ENCODE measurements at places on chromosomes 12 and 14.

DNA sequence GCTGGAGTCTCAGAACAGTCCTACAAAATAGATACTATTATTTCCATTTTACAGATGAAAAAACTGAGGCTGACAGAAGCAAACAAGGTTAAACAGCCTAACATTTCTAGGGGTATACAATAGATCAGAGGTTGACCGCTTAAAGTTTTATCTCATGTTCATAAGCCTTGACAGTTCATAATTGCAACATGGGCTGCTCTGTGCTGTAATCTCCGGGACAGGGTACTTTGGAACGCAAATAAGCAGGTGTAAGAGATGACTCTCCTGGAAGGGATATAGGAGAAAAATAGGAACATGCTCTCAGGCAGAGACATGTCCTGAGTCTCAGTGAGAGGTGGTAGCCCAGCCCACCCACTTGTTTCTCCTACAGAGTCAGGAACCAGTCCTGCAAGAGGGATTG, 72.8 kb upstream of the RBM19 start:
- DNase-seq = no peak

DNA sequence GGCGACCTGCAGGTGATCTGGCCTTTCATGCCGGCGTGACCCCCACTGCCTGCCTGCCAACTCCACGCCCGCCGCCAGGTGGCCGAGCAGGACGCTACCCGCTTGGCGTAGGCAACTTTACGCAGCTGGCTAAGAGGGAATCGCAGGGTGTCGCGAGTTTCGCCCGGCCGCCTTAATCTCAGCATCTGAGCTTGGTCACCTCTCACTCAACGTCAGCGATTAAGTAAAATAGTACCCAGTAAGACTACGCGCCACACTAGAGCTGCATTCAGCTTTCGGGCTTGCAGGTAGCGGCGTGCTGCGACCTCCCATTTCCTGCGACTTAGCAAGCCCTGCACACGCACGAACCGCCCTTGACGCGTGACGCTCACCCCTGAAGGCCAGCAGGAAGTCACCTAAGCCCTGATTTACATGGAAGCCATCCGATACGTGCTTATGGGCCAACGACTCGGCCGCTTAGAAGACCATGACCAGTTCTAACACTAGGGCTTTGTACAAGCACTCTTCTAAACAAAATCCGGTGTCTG, 33.2 kb downstream of the WBP11 start:
- DNase-seq = no peak

- no peak for DNase-seq
Measured at GRCh38 chr14:60618241-60618640, 31.0 kb downstream of the SIX1 start.

DNA sequence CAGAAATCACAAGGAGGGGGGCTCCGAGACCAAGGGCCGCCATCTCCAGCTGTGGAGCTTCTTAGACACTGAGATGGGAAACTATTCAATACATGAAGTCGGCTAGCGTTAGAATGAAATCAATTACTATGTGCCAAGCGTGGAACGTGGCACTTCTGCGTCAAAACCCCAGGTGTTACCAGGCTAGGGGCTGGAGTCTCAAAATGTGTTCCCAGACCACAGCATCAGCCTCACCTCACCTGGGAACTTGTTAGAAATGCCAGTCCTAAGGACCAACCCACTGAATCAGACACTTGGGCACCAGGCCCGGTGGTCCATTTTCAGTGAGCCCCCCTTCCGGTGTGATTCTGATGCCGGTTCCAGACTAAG, 5.0 kb upstream of the SETD1B start:
- no peak for DNase-seq

DNA sequence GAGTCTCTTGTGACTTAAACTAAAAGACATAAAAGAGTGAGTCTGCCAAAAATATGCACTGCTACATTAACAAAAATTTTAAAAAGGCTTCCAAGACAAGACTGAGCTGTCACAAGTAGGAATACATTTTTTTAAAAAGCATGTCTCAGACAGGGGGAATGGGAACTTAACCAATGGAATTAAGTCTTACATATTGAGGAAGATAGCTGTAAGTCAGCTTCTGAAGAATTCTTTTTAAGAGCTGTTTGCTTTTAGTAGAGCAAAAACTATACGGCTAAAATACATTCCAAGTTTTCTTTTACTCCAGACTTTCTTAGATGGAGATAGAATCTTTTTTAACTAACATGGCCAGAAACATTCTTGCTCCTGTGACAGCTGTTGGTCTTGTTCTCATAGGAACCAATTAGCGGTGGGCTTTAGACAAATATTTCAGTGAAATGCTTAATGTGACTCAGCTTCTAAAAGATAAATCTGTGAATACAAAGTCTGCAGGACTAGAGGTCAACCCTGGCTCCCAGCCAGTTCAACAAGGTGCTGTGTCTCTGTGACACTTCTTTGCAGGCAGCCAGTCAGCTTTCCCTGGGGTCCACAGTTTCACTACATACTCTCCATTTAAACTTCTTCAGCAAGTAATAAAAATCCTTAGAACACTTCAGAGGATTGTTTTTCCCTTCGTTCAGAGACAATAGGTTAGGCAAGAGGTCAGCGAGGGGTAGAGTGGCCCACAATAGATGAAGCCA, 187.6 kb downstream of the NAV3 start:
- no peak for DNase-seq

DNA sequence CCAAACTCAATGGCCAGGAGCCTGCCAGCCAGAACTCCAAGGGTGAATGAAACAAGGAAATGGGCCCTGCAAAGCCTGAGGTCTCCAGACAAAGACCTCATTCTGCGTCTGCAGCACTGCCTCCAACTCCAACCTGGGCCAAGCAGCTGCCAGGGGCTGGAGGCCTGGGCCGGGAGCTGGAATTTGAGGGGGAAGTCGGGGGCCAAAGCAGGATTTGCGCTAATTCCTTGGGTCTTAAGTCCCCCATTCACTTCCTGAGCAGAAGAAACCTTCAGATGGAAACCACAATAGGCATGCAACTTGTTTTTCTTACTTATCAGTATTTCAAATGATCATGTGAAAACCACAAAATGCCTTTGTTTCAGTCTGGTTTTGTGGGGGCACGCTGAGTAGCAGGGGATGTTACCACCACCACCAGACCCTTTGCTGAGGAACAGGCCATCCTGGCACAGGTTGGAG, 23.0 kb upstream of the TC2N start:
- DNase-seq = no peak

DNA sequence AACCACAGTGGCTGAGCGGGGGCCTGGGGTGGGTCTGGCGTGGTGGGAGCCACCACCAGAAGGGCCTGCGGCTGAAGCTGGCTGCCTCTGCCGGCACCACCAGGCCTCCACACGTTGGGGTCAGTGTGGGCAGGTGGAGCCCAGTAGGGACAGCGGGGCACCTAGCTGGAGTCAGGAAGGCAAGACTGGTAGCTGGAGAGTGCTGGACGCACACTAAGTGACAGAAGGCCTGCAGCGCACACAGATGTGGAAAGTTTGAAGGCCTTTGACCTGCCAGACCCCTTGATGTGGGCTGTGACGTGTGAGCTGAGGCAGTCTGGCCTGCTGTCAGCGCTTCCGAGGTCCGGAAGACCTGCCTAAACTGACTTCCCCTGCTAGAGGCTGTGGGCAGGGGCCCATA, 26.3 kb downstream of the RIN3 start:
- DNase-seq = no peak

- DNase-seq = no peak
Measured at GRCh38 chr12:53060064-53060720, 10.3 kb downstream of the TNS2 start.

DNA sequence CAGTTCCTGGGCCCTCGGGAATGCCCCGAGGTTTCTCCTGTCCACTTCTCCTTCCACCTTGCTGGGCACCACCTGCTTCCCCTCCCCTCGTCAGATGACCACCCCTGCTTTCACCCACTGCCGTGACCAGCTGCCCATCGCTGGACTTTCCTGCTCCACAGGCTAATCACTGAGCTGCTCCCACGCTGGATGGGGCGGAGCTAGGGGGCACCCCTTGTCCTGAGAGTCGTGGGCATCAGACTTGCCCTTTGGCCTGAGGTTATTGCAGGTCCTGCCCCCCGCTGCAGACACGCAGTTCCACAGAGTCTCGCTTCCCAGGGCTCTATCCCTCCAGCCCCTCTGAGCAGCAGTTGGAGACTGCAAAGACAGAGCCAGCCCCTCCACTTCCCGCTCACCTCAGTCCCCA, 427 bp downstream of the SLC6A12 start:
- no peak for DNase-seq

- no peak for DNase-seq
Measured at GRCh38 chr12:51850965-51851299, 2.4 kb upstream of the FIGNL2 start.

DNA sequence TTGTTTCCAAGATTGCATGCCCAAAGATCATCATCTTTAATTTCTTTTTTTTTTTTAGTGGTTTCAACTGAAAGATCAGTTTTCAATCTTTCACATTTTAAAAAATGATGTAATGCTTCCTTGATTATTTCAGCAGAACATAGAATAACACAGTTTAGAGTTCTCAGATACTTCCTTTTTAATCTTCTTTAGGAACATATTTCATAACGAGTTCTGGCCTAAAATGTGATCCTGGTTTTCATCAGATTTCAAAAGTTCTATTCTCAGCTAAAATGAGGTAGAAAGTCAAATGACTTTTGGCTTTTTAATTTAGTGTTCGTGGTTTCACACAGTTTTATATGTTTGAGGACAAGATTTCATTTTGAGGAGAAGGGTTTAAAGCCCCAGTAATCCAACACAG, 40.0 kb upstream of the NR1H4 start:
- no peak for DNase-seq

DNA sequence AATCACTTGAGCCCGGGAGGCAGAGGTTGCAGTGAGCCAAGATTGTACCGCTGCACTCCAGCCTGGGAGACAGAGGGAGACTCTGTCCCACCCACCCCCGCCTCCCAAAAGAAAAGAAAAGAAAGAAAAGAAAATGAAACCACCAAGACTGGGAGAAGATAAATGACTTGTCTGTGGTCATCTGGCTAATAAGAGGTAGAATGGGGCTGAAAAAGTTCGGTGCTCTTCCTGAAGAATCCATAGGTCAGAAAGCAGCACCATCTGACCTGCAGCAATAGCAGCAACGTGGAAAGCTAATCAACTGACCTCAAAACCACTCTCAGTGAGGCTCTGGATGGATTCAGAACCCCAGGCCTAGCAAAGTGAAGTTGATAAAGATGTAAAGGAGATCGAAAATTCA, 25.2 kb downstream of the SSH1 start:
- no peak for DNase-seq

GRCh38 chr12:20370866-20371519, 2.7 kb downstream of the PDE3A start:
- DNase-seq = no peak

DNA sequence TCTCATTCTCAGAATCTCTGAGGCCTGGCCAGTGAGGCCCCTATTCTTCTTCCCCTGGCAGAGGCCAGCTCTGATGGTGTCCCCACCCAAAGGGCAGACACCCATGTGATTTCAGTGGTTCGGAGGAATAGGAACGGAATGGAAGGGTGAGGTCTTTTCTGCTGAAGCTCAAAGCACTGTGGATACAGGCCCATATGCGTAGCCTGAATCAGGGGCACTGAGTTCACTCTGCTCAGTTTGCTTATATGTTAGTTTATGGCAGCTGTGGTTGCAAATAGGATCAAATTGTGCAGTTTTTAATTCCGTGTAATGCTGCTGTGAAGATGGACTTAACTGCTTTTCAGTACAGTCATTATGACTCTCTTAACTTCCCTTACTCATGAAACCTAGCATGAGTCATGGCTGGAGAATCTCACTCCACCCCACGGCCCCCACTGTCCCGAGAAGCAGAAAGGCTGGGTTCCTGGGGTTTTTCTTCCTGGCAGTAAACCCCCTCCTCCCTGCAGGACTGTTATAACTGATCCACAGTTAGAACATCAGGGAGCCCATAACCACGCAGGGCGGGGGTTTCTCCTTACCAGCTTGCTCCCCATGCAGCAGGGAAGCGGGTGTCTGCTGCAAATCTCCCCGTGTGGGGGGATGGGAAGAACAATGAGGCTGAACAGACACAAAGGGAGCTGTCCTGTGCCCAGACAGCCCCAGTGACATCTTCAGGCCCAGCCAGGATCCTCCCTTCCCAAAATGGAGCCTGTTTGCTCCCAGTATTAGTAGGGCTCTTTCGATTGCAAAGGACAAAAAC, 122.7 kb downstream of the SLC38A6 start:
- peak; percentile 56 for DNase-seq

DNA sequence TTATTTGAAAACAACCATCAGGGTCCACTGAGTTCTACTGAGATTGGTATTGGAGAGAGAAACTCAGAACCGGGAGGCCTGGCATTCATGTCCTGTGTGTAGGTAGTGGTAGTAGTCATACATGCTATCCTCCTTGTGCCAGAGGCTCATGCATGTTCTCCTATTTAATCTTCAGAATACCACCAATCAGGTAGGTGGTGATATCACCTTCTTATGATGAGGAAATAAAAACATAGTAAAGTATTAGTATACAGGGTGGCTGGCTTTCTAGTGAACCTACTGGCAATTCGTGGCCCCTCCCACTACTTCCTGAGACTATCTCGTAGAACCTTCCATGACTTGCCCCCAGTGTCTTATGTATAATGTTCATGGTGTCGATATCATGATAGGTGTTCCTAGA, 40.5 kb upstream of the EID3 start:
- DNase-seq = no peak

DNA sequence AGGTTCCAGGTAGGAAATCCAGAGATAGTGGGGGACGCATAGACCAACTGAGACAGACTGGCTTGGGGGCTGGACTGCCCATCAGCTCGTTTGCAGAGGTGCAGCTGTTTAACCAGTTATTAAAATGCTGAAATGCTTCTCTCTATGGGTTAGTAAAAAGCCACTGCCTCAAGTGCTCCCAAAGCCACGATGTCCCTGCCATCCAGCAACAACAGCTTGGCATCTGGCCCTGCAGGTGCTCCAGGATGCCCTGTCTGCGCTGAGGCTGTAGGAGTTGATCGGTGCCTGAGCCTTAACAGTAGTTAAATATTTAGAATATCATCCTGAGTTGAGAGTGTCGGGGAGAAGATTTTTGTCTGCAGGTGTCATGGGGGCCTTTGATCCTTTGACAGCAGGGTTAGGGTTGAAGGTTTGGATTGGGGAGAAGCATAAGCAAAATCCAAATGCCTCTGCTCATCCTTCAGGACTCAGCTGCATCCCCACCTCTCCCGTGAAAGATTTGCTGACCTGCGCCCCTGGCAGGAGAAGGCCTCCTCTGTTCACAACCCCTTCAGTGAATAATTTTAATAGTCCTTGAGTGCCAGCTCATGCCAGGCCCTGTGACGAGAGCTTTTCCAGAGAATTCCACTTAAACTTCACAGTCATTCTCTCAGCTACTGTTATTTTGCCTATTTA, 127.3 kb upstream of the PWP1 start:
- no peak for DNase-seq

GRCh38 chr14:98198385-98198784, 1073.6 kb downstream of the BCL11B start:
- no peak for DNase-seq

DNA sequence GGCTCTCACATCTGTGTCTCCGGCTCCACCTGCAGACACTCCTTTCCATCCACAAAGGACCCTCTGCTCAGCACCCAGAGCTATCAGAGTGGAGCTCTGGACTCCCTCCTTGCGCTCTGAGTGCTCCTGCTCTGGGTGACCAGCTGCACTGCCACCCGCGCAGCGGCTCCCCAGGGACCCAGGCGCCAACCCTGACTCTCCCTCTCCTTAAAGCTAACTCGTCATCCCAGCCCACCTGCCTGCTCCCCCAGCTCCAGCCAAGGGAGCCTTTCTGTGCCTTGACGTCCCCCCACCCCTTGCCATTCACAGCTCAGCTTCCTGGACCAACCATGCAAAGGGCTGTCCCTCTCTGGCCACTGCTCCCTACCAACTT, 99.0 kb downstream of the SETD3 start:
- DNase-seq = no peak
